ENCODE measurements at places on chromosomes 16 and 17.

GRCh38 chr16:28014851-28015250, 48.7 kb downstream of the GSG1L start:
- DNase-seq, result no peak

- DNase-seq, result no peak
Observed at GRCh38 chr17:67837965-67838364, 12.7 kb downstream of the BPTF start.

DNA sequence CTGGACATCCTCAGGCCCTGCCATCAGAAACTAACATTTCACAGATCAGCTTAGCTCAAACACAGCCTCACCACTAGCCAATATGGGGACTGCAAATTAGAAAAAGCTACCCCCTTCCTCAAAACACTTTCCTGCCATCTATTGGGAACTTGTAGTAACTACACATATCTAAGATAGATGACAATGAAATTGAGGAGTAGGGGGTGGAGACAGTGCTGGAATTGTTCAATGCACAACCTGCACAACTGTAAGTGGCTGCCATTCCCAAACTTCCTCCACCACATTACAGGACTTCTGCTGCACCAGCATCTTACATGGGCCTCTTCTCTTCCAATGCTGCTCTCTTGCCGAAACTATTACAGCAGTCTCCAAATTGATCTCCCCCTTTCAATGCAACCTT, 21.9 kb downstream of the AIPL1 start:
- DNase-seq, result peak; percentile 52

GRCh38 chr17:79830303-79830702, 8.9 kb downstream of the CBX4 start:
- no peak for DNase-seq

- DNase-seq, result no peak
Observed at GRCh38 chr17:76000016-76000754, 470 bp upstream of the CDK3 start.

- no peak for DNase-seq
Observed at GRCh38 chr16:21023509-21024202, 123.1 kb downstream of the LYRM1 start.

- DNase-seq, result no peak
Observed at GRCh38 chr17:285751-286422, 66.7 kb downstream of the RPH3AL start.

DNA sequence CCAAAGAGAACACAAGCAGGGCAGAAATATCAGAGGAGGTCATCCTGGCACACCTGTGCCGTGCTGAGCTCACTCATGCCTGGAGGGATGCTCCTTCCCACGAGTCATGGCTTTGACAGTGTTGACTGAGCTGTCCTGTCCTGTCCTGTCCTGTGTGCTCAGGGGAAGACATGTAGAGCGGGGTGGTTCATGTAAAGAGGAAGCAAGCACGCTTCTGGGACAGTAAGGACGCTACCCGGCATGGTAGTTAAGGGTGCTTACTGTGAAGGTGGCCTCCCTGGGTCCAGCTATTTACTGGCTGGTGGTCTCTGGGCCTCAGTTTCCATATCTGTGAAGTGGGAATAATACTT, 398 bp downstream of the LGALS9 start:
- no peak for DNase-seq

- DNase-seq, result no peak
Observed at GRCh38 chr16:79715061-79715460, 114.5 kb upstream of the MAF start.

DNA sequence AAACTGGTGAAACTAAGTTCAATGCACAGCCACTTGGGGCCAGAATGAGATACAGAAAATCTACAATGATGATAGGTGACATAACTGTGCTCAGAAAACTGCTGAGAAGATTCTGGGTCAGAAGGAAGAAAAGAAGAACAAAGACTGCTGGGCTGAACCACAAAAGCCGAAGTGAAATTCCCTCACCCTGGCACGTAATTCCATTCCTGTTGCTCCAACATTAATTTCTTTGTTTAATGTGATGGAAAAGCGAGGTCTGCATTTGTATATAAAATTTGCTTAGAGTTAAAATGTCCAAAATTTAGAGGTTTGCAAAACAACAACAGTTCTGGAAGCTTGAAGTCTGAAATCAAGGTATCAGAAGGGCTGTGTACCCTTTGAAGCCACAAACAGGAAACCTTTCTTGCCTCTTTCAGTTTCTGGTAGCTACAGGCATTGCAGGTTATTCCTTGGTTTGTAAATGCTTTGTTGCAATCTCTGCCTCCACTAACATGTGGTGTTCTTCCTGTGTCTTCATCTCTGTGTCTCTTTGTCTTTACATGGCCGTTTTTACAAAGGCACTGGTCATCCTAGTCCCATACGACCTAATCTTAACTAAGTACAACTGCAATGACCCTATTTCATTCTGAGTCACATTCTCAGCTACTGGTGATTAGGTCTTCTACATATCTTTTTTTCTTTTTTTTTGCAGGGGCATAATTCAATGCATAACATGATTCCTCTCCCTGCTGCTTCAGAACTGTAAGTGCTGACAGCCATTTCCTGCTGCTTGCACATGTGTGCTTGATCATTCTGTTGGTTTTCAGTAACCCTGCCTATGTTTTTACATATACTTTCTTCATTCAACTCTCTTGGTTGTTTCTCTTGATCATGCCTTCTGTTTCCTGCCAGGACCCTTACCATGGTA, 603.0 kb upstream of the CDH8 start:
- DNase-seq, result no peak

DNA sequence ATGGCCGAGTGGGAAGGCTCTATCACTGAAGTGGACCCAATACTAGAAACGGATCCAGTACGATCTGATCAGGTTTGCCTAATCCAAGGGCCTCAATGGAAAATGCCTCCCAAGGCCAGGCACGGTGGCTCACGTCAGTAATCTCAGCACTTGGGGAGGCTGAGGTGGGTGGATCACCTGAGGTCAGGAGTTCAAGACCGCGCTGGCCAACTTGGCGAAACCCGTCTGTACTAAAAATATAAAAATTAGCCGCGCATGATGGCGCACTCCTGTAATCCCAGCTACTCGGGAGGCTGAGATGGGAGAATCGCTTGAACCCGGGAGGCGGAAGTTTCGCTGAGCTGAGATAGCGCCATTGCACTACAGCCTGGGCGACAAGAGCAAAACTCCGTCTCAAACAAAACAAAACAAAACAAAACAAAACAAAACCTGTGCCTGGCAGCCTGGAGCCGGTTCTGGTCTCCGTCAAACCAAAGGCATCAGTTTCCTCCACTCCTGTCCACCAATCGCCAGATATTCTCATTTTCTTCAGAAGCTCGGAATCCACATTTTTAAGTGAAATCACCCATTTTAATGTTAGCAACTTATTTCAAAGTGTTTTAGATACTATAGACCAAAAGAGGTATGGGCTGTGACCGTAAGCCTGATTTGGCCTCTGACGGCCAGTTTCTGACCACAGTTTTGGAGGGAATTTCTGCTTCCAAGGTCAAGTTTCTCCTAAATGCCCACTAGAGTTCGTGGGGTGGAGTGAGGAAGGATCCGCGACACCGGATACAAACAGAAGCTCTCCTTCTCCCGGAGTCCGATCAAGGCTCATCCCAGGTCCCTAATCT, 664 bp downstream of the NQO1 start:
- DNase-seq, result no peak

- peak; percentile 27 for DNase-seq
Observed at GRCh38 chr17:55304171-55304859, 39.6 kb downstream of the HLF start.

GRCh38 chr16:53501216-53501859, 1.7 kb downstream of the AKTIP start:
- DNase-seq, result no peak

GRCh38 chr16:51009359-51009758, 141.7 kb downstream of the SALL1 start:
- no peak for DNase-seq

DNA sequence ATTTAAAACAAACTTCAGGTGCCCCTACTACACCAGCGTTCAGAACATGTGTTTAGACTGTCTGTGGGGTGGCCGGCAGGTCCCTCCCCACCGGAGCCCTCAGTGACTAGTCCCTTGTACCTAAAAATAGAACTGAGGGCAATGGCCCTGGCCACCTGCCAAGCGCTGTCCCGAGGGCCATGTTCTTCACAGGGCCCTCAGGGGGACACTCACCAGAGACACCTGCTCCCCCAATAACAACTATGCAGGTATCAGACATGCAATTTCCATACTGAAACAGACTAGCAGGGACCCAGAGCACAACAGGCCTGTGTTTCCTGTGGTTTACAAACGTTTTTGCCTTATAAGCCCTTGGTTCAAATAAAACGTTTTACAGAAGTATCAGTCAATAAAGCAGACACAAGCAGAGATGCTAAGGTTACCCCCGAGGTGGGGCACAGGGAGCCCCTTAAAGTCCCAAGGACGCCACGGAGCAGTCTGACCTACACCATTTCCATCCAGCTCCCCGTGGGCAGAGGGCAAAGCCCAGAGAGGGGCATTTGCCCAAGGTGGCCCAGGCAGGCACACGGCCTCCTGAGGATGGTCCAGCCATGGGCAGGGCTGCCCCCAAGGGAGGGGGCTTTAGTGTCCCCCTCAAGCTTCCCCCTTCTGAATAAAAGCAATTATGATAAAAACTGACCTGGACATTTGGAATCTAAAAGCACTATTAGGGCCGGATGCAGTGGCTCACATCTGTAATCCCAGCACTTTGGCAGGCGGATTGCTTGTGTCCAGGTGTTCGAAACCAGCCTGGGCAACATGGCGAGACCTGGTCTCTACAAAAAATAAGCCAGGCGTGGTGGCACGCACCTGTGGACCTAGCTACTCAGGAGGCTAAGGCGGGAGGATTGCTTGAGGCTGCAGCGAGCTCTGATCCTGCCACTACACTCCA, 896 bp upstream of the MYLK3 start:
- DNase-seq, result no peak

GRCh38 chr17:82962163-82962720, 117.2 kb upstream of the METRNL start:
- peak; percentile 41 for DNase-seq

DNA sequence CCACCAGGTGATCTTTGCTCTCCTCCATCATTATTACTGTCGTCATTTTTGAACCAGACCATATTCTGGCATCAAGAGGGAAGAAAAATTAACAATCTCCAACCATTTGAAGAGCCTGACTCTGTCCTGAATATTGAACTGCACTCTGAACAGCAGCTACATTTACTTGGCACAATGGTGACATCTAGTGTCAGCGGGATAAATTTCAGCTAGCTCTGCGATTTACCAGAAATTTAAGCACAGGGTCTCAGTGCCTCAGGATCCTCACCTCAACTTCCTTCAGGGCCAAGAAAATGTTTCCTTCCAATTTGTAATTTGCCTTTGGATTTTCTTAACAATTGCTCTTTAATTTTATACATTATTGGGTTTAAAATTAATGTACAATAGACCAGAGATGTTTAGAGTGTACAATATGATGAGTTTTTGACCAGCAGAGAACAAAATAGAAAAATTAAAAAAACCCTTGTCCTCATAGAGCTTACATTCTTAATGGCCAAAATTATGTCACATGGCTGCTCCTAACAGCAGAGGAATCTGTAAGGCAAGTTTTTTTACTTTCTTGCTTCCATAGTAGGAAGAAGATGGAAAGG, 10.7 kb upstream of the ZNF19 start:
- peak; percentile 52 for DNase-seq

- no peak for DNase-seq
Observed at GRCh38 chr17:27469256-27469655, 13.0 kb downstream of the KSR1 start.

DNA sequence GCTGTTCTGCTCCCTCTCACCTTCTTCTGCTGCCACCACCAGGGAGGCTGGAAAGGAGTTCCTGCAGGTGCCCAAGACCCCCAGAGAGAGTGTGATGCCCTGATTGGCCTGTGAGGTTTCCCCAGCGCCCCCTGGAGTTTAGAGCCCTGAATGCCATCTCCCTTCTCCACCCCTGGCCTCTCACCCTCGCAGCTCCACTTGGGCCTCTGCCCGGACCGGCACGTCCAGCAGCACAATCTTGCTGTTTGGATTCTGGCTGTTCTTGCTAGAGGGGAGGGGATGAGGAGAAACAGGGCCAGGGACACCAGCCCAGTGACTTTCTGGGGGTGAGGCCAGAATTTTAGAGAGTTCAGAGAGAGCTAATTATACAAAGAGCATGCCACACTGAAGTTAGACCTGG, 12.5 kb upstream of the FAM171A2 start:
- no peak for DNase-seq

DNA sequence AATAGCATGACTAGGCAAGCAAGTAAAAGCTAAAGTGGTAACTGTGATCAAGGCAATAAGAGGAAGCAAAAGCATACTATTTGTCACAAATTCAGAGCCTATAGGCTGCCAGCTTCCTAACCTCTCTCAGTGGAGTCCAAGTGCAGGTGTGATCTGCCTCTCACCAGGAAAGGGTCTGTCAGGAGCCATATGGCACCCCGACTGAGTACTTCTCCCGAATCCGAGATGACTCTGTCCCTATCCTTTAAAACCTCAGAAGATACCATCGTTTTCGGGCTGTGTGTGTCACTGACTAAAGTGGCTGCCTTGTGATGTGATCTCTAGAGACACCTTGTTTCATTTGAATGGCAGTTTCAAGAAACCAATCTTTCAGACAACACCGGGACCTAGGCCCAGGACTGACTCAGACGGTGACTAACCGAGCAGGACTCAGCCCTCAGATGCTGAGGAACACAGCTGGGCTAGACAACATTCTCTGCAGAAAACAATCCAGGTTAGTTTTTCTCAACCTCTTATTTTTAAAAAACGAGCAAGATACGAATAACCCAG, 63.6 kb downstream of the SMG6 start:
- DNase-seq, result peak; percentile 88

- peak; percentile 87 for DNase-seq
Observed at GRCh38 chr16:84228256-84228838, 11.5 kb downstream of the KCNG4 start.

DNA sequence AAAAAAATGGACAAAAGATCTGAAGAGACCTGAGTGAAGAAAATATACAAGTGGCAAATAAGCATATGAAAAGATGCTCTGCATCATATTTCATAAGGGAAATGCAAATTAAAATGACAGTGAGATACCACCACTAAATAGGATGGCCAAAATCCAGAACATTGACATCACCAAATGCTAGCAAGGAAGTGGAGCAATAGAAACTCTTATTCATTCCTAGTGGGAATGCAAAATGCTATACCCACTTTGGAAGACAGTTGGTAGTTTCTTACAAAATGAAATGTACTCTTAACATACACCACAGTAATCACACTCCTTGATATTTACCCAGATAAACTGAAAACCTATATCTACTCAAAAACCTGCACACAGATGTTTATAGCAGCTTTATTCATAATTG, 33.6 kb downstream of the DHRS7B start:
- no peak for DNase-seq

- DNase-seq, result no peak
Observed at GRCh38 chr16:2905988-2906387, 5.7 kb upstream of the FLYWCH1 start.

DNA sequence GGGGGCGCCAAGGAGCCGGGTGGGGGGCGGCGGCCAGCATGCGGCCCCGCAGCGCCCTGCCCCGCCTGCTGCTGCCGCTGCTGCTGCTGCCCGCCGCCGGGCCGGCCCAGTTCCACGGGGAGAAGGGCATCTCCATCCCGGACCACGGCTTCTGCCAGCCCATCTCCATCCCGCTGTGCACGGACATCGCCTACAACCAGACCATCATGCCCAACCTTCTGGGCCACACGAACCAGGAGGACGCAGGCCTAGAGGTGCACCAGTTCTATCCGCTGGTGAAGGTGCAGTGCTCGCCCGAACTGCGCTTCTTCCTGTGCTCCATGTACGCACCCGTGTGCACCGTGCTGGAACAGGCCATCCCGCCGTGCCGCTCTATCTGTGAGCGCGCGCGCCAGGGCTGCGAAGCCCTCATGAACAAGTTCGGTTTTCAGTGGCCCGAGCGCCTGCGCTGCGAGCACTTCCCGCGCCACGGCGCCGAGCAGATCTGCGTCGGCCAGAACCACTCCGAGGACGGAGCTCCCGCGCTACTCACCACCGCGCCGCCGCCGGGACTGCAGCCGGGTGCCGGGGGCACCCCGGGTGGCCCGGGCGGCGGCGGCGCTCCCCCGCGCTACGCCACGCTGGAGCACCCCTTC, 484 bp downstream of the FZD2 start:
- peak; percentile 50 for DNase-seq
